ENCODE measurements at places on chromosomes 7 and 10.
A peak's percentile ranks its signal among the peaks of the same experiment; 100 is the strongest.

DNA sequence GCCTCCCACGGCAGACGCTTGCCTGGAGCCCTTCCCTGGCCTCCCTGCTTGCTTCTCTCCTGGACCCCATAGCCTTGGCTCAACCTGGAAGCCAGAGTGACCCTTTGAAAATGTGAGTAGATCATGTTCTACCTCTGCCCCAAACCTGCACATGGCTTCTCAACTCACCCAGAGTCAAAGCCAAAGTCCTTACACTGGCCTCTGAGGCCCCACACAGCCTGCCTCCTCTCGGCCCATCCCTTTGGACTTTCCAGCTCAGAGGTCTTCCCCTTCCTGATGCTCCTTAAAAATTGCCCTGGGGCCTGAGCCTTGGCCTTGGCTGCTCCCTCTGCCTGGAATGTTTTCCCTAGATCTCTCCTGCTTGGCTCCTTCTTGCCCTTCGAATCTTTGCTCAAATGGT lies 32.5 kb downstream of the COL17A1 start:
- DNase-seq = no peak

- DNase-seq = no peak
Observed at GRCh38 chr10:110413049-110413783, 84.5 kb upstream of the DUSP5 start.

- DNase-seq = no peak
Observed at GRCh38 chr7:56538541-56539429, 422.6 kb upstream of the NUPR2 start.

DNA sequence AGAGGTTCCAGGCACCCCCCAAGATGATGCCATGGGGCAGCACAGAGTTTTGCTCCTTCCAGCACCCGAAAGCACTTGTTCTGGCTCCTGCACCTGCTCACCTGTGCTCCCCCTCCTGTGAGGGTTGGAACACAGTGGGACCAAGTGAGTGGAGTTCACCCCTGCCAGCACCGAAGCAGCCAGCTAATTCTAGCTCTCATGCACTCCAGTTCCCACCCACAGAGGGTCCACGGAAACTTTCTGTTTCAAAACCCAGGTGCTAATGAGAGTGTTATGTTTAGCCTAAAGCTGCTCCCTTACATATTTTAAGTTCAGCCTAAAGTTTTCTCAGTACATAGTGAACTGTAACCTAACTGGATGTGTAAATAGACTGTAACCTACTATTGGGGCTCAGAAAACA lies 42.6 kb upstream of the SLC35G1 start:
- DNase-seq = no peak

DNA sequence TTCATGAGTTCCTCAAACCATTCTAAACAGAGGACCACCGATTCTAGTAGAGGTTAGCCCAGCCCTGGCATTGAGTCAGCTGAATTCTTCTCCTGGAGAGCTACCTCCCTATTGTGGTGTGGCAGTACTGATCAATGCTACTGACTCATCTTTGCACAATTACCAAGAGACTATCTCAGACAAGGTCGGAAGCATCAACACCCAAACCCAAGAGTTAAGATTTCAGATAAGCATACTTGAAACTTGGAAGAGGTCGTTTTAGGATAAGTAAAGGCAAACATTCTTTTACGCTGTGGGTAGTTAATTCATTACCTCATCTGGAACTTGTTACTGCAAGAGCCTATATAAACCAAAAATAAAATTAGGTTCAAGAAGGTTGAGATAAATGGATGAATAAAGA lies 154.6 kb upstream of the NRBF2 start:
- no peak for DNase-seq

DNA sequence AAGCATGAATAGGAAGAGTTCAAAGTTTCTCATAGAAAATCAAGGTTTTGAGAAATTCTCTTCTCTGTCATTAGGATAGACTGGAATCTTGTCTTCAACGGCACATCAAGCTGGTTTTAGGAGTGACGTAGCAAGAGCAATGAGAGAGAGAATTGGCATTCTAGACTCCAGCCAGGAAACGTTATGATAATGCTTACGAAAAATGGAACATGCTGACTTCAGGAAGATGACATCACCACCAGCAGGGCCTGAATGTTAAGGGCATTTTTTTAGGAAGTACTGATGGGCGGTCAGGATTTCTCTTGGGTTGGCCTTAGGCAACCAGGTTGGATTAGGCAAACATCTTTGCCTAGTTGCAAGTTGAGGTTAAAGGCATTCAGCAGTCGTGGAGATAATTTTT lies 213.2 kb upstream of the CTBP2 start:
- DNase-seq = no peak

GRCh38 chr7:66727058-66727457 lies 13.5 kb upstream of the RABGEF1 start:
- no peak for DNase-seq

- DNase-seq = no peak
Observed at GRCh38 chr7:45203936-45204445, 46.4 kb downstream of the RAMP3 start.

DNA sequence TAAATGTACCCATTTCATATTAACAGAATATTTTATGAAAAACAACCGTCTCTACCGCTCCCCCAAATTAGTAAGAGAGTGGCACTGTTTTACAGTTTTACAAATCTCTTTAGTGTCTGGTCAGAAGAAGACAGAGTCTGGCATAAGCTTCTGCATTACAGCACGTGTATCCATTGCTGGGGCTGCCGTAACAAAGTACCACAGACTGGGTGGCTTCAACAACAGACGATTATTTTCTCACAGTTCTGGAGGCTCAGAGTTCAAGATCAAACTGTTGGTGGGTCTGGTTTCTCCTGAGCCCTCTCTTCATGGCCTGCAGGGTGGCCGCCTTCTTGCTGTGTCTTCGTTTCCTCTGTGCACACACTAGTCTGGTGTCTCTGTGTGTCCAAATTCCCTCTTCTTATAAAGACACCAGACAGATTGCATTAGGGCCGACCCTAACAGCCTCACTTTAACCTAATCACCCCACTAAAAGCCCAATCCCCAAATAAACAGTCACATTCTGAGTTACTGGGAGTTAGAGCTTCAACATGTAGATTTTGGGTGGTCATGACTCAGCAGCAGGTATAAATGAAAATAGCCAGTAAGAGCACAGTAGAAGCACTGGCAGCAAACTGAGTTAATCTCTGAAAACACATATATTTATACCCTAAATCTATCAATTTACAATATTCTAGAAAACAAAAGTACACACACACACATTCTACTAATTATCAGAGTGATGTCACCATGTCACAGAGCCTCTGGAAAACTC lies 4.0 kb upstream of the SPOCK2 start:
- DNase-seq = no peak

GRCh38 chr7:10121631-10122030 lies 852.0 kb upstream of the PHF14 start:
- DNase-seq = no peak

- DNase-seq = no peak
Observed at GRCh38 chr7:133985300-133985699, 141.8 kb upstream of the LRGUK start.

- no peak for DNase-seq
Observed at GRCh38 chr7:142060936-142061335, 50.6 kb upstream of the MGAM2 start.

GRCh38 chr7:130008941-130009847 lies 42.0 kb downstream of the ZC3HC1 start:
- no peak for DNase-seq

- DNase-seq = peak; percentile 26
Observed at GRCh38 chr7:36967387-36967786, 243.1 kb upstream of the AOAH start.

GRCh38 chr7:37112876-37113275 lies 335.8 kb downstream of the ELMO1 start:
- no peak for DNase-seq

- no peak for DNase-seq
Observed at GRCh38 chr7:69577221-69577620, 21.1 kb upstream of the AUTS2 start.

- DNase-seq = no peak
Observed at GRCh38 chr7:4479367-4480039, 202.6 kb upstream of the FOXK1 start.

- DNase-seq = no peak
Observed at GRCh38 chr7:80740778-80741545, 102.5 kb downstream of the CD36 start.

GRCh38 chr10:82934429-82934828 lies 1059.4 kb downstream of the NRG3 start:
- DNase-seq = no peak

DNA sequence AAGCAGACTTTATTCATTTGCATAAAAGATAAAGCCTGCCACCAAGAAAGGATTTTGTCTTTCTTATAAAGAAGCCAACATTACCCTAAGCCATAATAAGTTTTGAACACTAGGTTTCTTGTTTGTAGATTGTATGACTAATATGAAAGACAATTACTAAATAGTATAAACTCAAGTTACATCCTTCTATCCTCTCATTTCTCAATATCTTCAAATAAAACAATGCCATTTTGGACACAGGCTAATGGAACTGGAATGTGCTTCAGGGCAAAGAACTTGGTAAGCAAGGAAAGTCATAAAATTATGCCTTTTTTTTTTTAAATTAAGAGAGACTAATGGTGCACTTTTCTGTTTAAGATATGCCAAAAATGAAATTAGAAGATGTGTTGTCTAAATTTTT lies 137.7 kb downstream of the DKK1 start:
- DNase-seq = no peak

DNA sequence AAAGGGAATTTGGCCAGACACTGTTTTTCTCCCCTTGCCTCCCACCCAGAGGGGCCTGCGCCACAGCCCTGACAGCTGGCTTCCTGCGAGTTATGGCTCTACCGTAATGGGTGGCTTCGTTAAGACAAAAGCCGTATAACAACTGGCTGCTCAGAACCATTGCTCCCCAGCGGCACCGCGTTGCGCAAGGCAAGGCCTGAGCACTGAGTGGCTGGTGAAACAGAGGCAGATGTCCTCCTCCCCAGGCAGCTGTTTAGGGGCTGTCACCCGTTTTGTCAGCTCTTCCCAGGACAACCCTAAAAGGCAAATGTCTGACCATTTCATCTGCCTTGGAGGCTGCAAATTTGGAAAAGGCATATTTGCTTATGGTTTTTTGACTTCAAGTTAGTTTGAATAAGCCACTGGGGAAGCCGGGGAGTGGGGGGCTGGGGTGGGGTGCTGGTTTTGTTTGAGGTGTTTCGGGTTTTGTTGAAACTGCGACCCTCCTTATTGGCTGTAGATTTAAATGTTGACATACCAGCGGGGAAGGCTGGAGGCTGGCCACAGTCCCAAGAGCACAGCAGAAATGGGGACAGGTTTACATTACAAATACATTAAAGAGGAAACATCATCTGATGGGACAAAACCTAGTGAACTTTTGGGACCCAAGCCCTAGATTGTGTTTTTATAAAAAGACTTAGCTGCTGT lies 681 bp upstream of the SPOCK2 start:
- peak; percentile 65 for DNase-seq

GRCh38 chr10:107686095-107686494 lies 521.6 kb upstream of the SORCS1 start:
- peak; percentile 53 for DNase-seq

DNA sequence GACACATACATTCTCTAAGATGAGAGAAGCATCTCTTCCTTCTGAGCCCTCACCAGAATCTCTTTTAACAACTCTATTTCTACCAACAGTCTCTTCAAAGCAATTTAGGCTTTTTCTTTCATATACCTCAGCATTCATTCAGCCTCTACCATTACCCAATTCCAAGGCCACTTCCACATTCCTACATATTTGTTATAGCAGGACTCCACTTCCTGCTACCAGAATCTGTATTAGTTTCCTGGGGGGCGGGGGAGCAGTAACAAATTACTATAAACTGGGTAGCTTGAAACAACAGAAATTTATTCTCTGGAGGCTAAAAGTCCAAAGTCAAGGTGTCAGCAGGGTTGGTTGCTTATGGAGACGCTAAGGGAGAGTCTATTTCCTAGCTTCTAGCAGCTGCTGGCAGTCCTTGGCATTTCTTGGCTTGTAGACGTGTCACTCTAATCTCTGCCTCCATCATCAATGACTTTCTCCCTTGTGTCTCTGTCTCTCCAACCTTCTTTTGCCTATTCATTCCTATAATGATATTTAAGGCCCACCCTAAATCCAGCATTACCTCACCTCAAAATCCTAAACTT lies 7.4 kb downstream of the PRPS1L1 start:
- no peak for DNase-seq

- DNase-seq = no peak
Observed at GRCh38 chr7:7249814-7250213, 67.5 kb downstream of the C1GALT1 start.

GRCh38 chr10:5103481-5103880 lies 9.3 kb downstream of the AKR1C3 start:
- DNase-seq = no peak

GRCh38 chr10:79178614-79179163 lies 109.9 kb downstream of the ZMIZ1 start:
- DNase-seq = no peak

GRCh38 chr7:140017543-140017942 lies 45.2 kb downstream of the PARP12 start:
- DNase-seq = no peak

DNA sequence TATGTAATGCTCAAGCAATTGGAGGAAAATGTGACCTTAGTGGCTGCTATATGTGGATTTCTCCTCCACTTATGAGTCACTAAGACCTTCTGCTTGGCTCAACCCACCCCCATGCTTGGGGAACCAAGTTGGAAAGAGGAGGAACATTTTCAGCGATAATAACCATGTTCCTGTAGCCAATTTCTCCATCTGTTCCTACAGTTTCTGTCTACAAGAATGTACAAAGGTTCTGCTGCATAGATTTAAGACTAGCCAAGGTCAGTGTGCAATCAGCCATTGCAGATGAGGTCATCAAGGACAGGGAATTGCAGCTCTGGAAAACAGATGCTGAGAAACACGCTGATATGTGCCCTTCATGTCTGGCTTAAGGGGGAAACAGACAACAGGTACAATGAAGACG lies 5.6 kb upstream of the NRCAM start:
- no peak for DNase-seq

DNA sequence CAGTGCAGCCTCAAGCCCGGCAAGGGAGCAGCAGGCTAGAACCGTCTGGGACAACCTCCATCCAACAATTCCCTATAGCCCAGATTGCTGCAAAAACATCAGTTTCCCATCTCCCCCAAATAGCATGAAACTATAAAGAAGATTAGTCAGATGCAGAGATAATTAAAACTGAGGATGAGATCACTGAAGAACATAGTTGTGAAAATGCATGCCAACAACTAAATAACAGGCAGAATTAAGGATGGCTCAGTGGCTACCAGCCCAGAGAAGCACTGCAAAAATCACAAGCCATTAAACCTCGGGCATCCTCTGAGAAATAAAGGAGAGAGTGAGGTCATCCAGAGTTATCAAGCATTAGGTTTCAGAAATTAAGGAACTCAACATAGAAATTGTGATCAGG lies 427.1 kb downstream of the TNS3 start:
- no peak for DNase-seq
